NCI-H1930 (cell line): ENCODE measurements at places on chromosomes 7 and 10.
A peak's percentile ranks its signal among the peaks of the same experiment; 100 is the strongest.

GRCh38 chr10:113958631-113959382 is 84.9 kb upstream of the ADRB1 start:
- no peak for DNase-seq

DNA sequence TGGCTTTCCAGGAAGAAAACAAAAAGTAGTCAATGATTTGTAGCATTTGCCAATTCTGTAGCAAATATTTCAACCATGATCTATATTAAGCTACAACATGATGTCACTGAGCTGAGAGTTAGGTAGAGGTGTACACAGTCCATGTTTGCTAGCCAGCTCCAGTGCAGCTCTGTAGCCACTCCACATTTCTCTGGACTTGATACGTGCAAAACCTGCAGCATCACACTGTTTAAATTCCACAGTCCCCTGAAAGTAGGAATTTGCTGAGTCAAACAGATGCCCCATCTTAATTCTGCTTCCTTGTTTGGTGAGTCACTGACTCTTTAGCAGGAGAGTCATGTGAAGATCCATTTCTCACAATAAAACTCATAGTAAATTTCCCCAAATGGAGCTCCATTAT is 89.8 kb upstream of the LRRTM3 start:
- no peak for DNase-seq

DNA sequence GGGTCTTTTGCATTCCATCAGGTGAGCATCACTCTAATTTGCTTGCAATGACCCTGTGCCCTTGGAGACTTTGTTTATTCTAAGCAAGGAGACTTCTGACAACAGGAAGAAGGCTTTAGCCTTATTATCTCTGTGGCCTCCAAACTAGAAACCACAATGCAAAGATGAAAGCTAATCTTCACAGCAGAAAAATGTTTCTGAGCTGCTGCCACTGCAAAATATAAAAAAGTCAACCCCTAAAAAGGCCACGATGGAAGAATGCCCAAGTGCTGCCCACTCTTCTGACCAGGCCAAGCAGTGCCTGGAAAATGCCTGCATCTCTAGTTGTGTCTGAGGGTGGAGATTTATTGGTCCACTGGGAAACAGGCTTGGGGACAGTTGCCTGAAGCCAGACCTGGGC is 299.9 kb downstream of the C7orf25 start:
- DNase-seq, result no peak

DNA sequence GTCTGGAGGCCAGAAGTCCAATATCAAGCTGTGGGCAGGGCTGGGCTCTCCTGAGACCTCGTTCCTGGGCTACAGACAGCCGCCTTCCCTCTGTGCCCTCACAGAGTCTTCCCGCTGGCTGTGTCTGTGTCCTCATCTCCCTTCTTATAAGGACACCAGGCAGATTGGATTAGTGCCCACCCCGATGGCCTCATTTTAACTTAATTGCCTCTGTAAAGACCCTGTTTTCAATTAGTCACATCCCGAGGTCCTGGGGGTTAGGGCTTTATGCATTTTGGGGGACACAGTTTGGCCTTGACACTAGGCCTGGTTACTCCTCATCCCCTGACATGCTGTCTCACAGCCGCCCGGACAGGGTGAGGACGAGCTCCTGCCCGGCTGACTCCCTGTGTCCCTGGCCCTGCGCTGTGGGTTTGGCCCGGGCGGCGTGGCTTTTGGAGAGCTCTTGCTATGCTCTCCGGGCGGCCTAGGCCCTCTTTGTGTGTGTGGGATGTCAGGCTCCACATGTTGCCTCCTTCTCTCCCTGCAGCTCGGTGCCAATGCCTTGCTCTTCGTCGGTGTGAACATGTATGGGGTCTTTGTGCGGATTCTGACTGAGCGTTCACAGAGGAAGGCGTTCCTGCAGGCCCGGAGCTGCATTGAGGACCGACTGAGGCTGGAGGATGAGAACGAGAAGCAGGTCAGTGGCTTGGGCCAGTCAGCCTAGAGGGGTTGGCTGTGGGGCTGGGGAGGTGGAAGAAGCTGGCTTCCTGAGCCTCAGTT is 18.2 kb downstream of the ADCY1 start:
- no peak for DNase-seq

DNA sequence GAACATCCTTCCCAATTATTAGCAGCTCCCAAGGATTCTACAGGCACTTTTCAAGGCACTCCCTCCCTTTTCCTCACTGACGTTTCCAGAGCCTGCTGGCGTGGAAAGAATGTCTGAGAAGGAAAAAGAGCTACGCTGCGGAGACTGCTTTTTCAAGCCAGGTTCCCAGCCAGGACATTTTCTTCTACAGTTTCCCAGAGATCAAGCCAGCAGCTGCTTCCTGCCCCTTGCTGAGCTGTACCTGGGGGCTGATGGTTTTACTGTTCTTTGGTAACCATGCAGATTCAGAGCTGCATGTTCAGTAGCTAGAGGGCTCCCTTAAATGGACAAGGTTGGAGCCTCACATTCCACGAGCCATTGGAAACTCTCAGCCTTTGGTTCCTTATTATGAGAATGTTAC is 133.4 kb downstream of the EVX1 start:
- DNase-seq, result no peak

- DNase-seq, result no peak
Observed at GRCh38 chr7:1693419-1693990, 23.4 kb downstream of the ELFN1 start.

GRCh38 chr10:68156373-68157185 is 47.3 kb downstream of the MYPN start:
- DNase-seq, result peak; percentile 28

DNA sequence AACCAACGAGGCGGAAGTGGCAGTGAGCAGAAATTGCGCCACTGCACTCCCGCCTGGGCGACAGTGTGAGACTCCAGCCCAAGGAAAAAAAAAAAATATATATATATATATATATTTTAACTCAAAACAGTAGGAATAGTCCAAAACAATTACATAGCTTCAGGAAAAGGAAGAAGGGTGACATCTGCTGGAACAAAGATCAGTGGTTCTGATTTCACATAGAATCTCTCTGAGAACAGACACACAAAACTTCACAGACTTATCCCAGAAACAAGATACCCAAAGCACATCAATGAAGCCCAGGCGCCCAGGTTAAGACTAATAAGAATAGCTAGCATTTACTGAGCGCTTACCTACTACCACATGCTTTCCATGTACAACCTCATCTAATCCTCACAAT is 45.0 kb downstream of the DNMBP start:
- no peak for DNase-seq

- DNase-seq, result no peak
Observed at GRCh38 chr7:73382934-73383503, 50.6 kb upstream of the FZD9 start.

DNA sequence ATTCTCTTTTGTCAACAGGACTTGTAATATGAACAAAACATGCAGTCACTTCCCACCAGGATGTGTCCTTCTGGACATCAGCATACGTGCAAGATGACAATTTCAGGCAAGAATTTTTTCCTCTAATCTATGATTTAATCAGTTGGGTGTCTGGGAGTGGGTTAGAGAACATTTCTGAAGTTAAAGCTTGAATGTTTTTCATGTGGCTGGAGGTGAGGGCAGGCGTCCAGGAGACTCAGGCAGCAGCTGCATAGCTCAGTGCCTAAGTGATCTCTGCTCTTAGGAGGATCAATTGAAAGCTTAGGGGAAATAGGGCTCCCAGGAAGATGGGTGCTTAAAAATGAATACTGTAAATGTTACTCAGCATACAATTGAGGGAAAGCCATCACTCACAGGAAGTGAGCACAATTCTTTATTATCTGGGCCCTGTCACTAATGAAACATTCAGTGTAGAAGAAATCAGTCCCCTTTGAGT is 457.6 kb upstream of the KLF6 start:
- no peak for DNase-seq
